Activated T-helper 2 cell treated with anti-CD3 and anti-CD28 coated beads, Interferon-gamma antibody, Interleukin-2, Interleukin-4, amounts not matched to agents 10 μg/mL and 5 μg/mL and 100 μg/mL, durations not matched to agents 14 hours and 24 hours and 36 hours (primary cell): ENCODE measurements at places on chromosomes 11 and 22.

- no peak for DNase-seq
Measured at GRCh38 chr11:119551420-119552105, 128.6 kb upstream of the THY1 start.

GRCh38 chr11:116263019-116263418 is 509.8 kb downstream of the BUD13 start:
- DNase-seq, result no peak

DNA sequence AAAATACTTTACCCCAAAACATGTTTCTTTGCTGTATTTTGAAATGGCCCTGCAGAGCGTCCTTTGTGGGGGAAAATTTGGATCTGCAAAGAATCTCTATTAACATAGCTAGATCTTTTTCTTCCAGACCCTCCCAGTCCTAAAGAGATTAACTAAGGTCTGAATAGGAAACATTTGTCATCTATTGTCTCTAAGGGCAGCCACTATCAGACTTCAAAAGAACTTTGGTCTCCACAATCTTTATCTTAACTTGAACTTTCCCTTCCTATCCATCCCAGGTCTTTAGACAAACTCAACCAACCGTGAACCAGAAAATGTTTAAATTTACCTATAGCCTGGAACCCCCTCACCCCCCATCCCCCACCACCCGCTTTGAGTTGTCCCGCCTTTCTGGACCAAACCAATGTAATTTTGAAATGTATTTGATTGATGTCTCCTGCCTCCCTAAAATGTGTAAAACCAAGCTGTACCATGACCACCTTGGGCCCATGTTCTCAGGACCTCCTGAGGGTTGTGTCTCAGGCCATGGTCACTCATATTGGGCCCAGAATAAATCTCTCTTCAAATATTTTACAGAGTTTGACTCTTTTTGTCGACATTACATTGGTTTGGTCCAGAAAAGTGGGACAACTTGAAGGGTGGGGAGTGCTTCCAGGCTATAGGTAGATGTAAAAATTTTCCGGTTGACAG is 3.5 kb upstream of the KRTAP5-9 start:
- DNase-seq, result no peak

DNA sequence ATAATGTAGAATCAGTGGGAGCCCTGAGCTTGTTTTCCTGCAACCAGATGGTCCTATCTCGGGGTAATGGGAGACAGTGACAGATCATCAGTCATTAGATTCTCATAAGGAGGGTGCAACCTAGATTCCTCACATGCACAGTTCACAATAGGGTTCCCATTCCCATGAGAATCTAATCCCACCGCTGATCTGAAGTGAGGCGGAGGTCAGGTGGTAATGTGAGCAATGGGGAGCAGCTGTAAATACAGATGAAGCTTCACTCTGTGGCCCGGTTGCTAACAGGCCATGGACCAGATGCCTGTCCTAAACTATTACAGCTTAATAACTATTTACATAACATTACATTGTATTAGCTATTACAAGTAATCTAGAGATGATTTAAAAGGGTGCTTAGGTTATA is 17.0 kb downstream of the DIXDC1 start:
- no peak for DNase-seq

GRCh38 chr22:41429232-41429950 is 17.2 kb downstream of the TOB2 start:
- no peak for DNase-seq

- DNase-seq, result no peak
Measured at GRCh38 chr11:74735365-74735928, 4.2 kb upstream of the CHRDL2 start.

- no peak for DNase-seq
Measured at GRCh38 chr11:34552270-34552669, 38.7 kb upstream of the ELF5 start.

DNA sequence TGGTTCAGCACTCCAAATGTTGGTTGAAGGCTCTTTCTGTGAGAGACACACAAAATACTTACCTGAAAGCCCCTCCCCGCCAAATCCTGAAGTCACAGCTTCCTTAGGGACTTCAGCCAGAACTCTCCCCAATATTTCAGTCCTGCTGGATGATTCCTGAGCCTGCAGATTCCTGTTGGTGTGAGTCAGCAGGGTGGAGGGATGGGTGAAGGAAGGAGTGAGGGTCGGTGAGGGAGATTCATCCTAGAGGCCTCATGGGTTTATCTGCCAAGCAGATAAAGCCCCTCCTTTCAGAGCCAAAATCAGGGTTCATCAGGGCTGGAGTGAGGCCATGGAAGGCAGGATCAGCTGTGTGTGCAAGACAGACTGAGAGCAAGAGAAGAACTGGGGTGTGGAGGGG is 37.9 kb downstream of the SMIM38 start:
- no peak for DNase-seq

- no peak for DNase-seq
Measured at GRCh38 chr11:129930296-129930695, 34.9 kb upstream of the NFRKB start.

GRCh38 chr11:133413703-133414102 is 118.6 kb downstream of the OPCML start:
- no peak for DNase-seq

GRCh38 chr22:26168330-26168851 is 871 bp upstream of the SEZ6L start:
- no peak for DNase-seq

DNA sequence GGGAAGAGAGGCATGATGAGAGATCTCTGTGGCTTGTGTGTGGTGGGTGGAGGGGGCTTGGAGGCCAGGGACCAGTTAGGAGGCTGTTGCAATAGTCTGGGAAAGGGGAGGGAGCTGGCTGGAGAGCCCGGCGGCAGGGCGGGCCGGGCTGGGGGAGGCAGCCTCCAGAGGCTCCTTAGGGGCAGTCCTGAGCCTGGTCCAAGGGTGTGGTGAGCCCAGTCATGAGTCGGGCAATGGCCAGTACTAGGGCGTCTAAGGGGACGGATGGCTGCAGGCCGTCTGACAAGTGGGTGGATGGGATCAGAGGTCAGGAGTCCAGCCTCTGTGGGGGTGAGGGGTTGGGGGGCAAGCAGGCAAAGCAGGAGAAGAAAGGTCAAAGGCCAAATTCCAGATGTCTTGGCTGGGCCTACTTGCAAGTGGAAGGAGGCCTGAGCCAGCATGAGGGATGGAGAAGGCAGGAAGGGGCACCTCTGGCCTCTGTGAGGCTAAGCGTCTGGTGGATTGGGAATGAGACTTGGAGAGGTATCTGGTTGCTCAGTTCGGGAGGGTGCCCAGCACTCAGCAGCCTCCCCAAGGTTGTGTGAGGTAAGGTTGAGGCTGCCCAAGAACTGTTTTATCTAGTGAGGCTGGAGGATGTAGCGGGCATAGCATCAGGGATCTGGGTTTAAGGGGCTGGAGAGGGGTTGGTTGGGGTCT is 6.0 kb upstream of the CD248 start:
- DNase-seq, result no peak

DNA sequence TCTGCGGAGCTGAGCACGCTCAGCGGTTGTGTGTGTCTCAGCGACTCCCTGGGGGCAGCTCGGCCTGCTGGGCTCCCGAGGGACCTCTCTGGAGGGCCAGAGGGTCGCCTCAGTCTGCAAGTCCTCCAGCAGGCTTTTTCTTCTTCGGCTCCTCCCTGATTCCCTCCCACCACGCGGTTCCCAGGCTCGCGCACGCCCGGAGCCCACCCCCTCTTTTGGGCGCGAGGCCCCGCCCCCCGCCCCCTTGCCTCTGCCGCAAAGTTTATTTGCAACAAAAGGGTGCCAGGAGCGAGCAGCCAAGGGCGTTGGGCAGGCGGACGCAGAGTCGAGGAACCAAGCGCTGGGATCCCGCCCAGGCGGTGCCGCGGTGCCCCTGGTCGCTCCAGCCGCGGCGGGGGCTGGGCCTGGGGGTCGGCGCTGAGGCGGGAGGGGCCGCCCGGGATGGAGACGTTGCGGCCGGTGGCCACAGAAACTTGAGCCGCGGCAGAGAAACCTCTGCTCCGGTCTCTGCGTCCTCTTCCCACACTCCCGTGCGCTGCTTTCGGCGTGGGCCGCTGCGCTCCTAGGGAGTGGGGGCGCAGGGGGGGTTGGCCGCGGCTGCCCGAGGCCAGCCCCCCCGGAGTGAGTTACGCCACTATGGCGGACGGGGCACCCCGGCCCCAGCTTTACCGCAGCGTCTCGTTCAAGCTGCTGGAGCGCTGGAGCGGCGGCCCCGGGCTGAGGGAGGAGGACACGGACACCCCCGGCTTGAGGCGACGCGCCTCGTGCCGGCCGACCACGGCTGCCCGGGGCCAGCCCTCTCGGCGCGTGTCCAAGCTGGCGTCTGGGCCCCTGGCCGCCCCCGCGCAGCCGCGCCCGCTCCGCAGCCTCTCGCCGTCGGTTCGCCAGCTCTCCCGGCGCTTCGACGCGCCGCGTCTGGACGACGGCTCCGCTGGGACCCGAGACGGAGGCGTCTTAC is at the start of gene ARHGEF17:
TSS of gene ARHGEF17 (plus strand) at position 274 of the 958 bp plus-strand sequence. CDS start at position 637, 363 bp downstream.
- DNase-seq, result no peak

GRCh38 chr11:76436020-76436419 is 8.8 kb upstream of the EMSY start:
- DNase-seq, result no peak

DNA sequence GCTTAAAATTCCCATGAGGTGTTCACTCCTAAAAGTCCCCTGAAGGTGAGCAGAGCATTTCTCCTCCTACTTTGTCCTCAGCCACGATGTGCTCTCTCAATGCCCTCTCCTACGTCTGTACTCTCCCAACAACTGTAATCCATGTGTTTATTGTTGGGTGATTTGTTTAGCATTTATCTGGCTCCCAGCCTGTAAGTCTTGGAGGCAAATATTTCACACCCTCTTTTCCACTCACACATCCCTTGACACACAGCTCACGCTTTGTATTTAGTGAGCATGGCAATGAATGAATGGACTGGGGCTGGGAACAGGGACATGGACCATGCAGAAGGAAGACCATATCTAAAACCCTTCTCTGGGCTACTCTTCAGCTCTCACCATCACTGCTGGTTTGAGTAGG is 22.6 kb downstream of the HTR3A start:
- DNase-seq, result no peak

DNA sequence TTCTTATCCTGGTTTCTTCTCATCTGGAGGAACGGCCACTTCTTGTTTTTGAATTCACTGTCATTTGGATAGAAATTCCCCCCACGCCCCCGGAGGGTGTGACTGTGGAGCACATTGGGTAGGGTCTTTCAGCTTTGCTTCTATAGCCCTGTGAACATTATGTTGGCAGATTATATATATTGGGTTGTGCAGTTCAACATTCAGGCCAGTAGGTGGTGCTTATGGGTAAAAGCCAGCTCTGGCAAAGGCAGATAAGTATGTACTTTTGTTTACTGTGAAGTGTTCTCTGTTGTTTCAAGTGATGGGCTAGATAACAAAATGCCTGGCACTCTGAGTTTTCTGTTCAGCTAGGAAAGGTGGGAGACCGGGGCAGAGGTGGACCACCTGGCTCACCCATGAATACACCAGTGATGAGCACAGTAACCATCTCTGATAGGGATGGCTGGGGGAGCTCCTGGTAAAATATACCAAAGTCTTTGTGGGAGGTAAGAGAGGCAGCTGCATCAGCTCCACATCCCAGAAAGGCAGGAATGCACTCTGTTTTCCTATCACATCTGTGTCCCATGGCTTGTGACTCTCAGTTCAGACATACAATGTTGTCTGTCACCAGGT is 1348.2 kb upstream of the RAG2 start:
- no peak for DNase-seq

DNA sequence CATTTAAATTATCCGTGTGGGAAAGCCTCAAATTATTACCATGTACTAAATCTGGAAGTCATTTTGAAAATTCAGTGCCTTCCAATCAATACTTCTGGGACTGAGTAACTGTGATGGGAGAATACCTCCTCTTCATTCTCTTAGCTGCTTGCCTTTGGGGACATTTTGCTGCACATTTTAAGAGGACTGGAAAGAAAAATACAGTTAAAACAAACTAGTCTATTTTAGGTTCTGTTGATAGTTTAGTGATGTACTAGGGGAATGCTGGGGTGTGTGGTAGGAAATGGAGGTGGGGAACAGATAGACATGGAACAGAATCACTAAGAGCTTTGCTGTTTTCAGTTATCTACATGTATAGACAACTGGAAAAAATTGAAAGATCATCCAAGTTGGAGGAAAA is 65.7 kb upstream of the APOA1 start:
- no peak for DNase-seq

GRCh38 chr11:83678831-83679584 is 392.8 kb upstream of the CCDC90B start:
- no peak for DNase-seq

GRCh38 chr11:3042496-3043314 is 14.5 kb downstream of the CARS1 start:
- DNase-seq, result no peak

GRCh38 chr11:2734181-2735052 is 34.6 kb upstream of the KCNQ1OT1 start:
- no peak for DNase-seq

- no peak for DNase-seq
Measured at GRCh38 chr22:37202001-37202555, 10.2 kb downstream of the SSTR3 start.

- DNase-seq, result no peak
Measured at GRCh38 chr11:68342459-68343158, 30.2 kb downstream of the LRP5 start.

DNA sequence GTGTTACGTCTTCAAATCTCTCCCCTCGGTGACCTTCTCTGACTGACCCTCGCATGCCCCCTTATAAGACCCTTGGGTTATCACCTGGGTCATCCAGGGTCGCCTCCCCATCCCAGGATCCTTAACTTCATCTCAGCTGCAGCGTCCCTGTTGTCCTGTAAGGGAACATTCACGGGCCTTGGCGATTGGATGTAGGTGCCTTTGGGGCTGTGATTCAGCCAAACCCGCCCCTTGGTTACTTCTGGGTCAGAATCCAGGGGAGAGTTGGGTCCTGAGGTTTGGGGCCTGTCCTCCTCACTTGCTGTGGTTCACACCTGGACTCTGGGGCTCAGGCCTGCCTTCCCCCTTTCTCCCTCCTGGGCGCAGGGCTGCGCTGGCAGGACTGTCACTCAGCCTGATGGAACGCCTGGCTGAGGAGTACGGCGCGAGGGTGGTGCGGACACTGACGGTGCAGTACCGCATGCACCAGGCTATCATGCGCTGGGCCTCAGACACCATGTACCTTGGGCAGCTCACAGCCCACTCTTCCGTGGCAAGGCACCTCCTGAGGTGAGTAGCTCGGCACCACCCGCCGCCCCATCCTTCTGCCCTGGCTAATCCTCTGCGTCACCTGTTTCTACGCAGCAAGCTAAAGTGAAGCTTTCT is 29.4 kb downstream of the IGHMBP2 start:
- no peak for DNase-seq

DNA sequence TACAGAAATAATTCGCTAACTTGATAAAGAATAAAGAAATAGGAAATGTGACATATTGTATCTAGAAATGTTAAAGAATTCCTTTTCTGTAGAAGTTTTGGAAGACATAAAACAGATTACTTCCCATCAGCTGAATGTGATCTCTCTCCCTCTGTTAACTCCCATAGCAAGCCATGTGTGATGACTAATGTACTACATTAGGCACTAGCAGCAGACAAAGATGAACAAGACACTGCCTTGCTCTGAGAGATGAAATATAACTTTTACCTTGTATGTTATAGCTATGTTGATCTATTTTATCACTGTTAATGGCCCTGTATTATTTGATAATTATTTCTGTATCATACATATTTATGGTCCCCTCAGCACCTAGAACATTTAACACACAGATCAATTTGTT is 817.2 kb downstream of the LRRC4C start:
- no peak for DNase-seq

- no peak for DNase-seq
Measured at GRCh38 chr11:63680834-63681320, 423 bp upstream of the RTN3 start.
